Pancreas (tissue), 10 donors: ENCODE measurements at places on chromosomes 2 and 18. TPM values are rescaled to one million over a fixed set of nuclear protein-coding genes. Genes with fewer than 3 reads are reported as not detected.
A peak's percentile ranks its signal among the peaks of the same experiment; 100 is the strongest.

- DNase-seq: no peak
- no peak overlapping the region for H3K4me3 ChIP-seq
- no peaks in the 10 kb centered on the region for H3K36me3 ChIP-seq
- H3K27ac ChIP-seq: no peak overlapping the region
- no peaks in the 10 kb centered on the region for H3K27me3 ChIP-seq
Measured at GRCh38 chr2:67311536-67311935, 85.6 kb upstream of the ETAA1 start.

DNA sequence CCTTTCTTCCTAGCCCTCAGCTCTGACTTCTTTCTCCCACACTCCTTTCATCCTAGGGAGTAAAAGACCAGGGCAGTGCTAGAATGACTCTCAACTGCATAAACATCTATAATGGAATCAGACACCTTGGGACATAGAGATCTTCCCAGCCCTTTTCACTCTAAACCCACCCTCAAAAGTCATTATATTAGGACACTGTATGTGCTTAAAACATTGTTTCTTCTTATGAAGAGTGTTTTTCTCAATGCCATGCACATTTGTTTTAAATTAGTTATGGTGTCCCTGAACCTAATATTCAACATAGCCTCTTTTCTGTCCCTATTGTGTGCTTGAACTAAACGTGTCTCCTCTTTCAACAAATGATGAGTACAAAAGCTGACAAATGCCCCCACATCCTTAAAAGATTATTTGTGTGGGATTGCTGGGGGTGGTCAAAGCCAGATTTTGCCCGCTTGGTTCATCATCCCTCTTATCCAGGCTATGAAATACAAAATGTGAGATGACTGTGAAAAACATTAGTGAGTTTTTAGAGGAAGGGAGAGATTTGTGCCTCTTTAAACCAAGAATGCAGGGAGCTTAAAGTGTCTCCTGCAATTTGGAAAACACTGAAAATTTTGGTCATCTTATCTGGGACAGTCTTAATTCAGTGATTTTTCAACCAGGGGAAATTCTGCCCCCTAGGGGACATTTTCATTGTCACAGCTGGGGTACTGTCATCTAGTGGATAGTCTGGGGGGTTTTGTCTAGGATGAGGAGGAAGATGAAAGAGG is 29.0 kb downstream of the SERPINB5 start:
- no peaks in the 10 kb centered on the region for H3K4me1 ChIP-seq
- no peak overlapping the region for H3K4me3 ChIP-seq
- no peak overlapping the region for H3K27ac ChIP-seq
- no peaks in the 10 kb centered on the region for H3K36me3 ChIP-seq

GRCh38 chr2:26735097-26735496 is 29.0 kb upstream of the SLC35F6 start:
- no peaks in the 10 kb centered on the region for H3K36me3 ChIP-seq
- H3K4me1 ChIP-seq: no peaks in the 10 kb centered on the region
- peak; percentile 61 for DNase-seq
- no peaks in the 10 kb centered on the region for H3K27me3 ChIP-seq
- H3K27ac ChIP-seq: no peak overlapping the region

DNA sequence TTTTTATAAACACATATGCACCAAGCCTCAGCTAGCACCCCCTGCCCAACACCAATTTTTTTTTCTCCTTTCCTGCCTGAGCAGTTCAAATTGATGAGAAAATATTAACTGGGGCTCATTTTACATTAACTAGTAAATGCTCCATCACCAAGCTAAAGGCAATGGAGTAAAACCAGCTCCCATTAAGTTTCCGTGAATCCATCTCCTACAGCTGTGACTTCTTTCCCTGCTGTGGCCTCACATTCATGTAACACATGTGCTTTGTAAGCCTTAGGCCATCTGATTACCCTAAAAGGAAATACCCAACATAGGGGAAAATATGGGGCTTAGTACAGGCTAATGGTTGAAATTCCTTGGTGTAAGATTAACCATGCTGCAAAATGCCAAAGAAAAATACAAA is 60.8 kb downstream of the DNER start:
- no peak overlapping the region for H3K4me3 ChIP-seq
- H3K36me3 ChIP-seq: no peaks in the 10 kb centered on the region
- H3K4me1 ChIP-seq: no peaks in the 10 kb centered on the region

DNA sequence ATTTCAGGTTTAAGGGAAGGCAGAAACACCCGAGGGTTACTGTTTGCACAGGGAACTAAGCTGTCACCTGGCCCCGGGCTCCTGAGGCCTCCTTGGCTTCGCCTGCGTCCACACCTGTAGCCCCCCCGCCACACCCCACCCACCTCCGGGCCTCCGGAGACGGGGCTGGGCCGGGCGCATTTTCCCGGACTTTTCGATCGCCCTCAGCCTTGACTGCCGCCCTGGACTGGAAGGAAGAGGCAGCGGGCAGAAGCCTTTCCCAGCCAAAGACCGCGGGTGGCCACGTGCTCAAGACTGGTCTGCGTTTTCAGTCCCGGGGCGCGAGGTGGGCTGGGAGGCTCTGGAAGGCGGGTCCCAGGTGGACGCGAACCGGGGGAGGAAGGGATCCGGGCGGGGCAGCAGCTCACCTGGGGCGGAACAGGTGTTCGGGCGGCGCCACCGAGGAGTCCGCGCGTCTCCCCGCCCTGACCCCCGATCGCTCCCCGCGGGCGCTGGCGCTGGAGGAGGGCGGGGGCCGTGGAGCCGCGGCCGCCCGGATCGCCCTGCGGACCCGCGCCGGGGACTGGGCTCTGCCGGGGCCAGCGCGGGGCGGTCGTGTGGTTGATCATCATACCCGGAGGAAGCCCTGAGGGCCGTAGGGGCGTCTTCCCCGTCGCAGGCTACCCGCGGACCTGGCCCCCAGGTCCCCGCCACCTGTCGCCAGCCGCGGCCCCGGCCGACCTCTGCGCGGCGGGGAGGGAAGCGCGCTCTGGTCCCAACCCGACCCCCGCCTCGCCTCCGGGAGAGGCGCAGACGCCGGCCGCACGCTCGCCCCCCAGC is 3.2 kb downstream of the ID2 start:
- H3K4me3 ChIP-seq: peak overlapping the region; percentile 73
- H3K4me1 ChIP-seq: peaks cover 12% of the 10 kb centered on the region
- H3K36me3 ChIP-seq: no peaks in the 10 kb centered on the region
- no peaks in the 10 kb centered on the region for H3K27me3 ChIP-seq
- H3K27ac ChIP-seq: peak overlapping the region; percentile 87
- DNase-seq: peak; percentile 89

GRCh38 chr2:61946666-61947065 is 41.2 kb downstream of the COMMD1 start:
- peaks cover 9% of the 10 kb centered on the region for H3K4me1 ChIP-seq
- no peaks in the 10 kb centered on the region for H3K36me3 ChIP-seq
- H3K27ac ChIP-seq: no peak overlapping the region
- no peaks in the 10 kb centered on the region for H3K27me3 ChIP-seq
- no peak for DNase-seq

- no peak overlapping the region for H3K4me3 ChIP-seq
- H3K27ac ChIP-seq: no peak overlapping the region
- H3K4me1 ChIP-seq: no peaks in the 10 kb centered on the region
- DNase-seq: no peak
- H3K27me3 ChIP-seq: no peaks in the 10 kb centered on the region
Measured at GRCh38 chr2:28063492-28063962, 173.0 kb downstream of the BABAM2 start.

- no peaks in the 10 kb centered on the region for H3K27me3 ChIP-seq
- no peak overlapping the region for H3K4me3 ChIP-seq
- H3K4me1 ChIP-seq: no peaks in the 10 kb centered on the region
- no peaks in the 10 kb centered on the region for H3K36me3 ChIP-seq
- no peak for DNase-seq
- no peak overlapping the region for H3K27ac ChIP-seq
Measured at GRCh38 chr2:81324046-81324445, 1019.5 kb upstream of the LRRTM1 start.

DNA sequence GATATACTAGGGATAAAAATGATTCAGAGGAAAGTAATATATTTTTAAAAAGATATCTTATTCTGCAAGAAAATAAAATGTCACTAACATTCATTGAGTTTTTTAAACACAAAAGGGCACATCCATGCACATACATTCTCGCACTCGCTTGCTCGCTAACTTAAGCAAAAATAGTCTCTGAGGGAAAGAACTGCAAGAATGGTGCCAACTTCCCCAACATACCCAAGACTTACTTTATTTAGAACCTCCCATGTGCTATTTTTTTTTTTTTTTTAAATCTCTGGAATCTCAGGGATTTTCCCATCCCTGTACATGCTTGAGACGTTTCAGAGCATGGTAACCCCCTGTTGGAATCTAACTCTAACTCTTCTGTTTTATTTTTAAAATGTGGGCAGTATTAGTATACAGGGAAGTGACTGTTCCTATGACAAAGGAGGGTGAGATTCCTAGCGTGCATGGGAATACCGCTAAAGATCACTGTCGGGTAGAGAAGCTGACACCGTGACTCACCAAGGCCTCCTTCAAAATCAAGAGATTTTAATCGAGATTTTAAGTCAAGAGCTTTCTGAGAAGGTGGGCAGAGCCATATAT is 187.9 kb upstream of the ZEB2 start:
- H3K4me3 ChIP-seq: no peak overlapping the region
- H3K36me3 ChIP-seq: no peaks in the 10 kb centered on the region
- H3K4me1 ChIP-seq: no peaks in the 10 kb centered on the region

DNA sequence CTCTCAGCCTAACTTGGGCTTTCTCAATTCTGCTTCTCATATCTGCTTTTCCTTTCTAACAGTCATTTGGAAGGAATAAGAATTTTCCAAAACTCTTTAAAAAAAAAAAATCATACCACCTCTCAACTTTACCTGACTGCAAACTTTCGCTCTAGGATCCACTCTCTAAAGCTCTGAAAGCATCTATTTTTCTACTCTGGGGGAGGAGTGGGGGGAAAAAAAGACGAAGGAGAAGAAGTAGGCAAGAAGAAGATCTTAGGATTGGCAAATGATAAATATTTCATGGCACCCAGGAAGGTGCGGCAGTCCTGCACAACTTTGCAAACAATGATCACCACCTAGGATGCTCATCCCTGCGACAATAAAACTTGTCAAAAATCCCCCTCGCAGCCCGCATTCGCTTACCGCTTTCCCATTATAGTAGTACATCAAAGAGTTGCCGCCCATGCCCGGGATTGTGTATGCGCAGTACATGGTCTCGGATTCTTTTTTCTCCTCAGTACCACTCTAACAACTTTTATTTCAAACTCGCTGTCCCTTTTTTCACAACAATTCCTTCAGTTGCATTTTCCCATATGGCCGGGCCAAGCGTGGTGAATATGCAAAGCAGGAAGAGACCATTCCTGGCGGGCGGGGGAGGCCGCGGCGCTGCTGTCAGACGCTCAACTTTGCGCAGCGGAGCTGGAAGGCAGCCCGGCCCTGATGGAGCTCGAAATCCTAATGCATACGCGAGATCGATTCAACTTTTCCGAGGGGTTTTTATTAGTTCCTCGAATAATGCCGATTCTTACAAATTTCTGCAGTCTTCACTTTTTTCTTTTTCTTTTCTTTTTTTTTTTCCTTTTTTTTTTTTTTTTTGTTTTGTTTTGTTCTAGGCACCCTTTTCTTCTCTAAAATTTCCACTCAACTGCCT is 266.5 kb downstream of the TCF4 start:
- peaks cover 16% of the 10 kb centered on the region for H3K27me3 ChIP-seq
- H3K36me3 ChIP-seq: no peaks in the 10 kb centered on the region
- no peaks in the 10 kb centered on the region for H3K4me1 ChIP-seq
- peak; percentile 83 for DNase-seq

DNA sequence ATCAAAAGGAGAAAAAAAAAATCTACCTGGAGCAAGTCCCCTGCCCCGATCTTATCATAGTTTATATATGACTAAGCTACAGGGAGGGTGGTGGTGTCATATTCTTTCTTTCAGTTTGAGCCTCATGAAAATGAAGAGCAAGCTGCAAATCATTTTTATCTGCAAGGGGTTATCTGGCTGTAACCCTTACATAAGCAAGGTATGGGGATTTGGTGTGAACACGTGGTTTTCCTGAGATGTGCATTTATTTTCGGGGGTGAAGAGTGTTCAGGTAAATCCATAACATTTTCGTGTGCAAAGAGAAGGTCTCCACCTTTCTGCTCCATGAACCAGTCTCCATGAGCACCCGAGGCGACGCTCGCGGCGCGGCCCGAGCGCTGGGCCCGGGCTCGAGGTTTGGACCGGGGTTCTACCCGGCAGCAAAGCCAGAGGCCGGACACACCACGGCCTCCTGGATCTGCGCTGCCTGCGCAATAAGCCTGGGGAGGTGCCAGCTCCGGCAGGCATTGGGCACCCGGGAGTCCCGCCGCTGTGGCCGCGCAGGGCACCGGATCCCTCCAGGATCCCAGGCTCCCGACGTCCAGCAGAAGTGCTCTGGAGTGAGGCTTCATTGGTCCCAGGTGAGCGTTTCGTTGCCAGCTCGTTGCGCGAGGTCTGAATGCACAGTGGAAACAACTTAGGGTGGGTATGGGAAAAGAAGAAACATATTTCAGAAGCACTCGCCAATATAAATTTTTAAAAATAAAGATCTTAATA is 36.1 kb upstream of the GPD2 start:
- H3K27me3 ChIP-seq: no peaks in the 10 kb centered on the region
- H3K4me3 ChIP-seq: peak overlapping the region; percentile 68
- DNase-seq: peak; percentile 94
- peak overlapping the region; percentile 83 for H3K27ac ChIP-seq

DNA sequence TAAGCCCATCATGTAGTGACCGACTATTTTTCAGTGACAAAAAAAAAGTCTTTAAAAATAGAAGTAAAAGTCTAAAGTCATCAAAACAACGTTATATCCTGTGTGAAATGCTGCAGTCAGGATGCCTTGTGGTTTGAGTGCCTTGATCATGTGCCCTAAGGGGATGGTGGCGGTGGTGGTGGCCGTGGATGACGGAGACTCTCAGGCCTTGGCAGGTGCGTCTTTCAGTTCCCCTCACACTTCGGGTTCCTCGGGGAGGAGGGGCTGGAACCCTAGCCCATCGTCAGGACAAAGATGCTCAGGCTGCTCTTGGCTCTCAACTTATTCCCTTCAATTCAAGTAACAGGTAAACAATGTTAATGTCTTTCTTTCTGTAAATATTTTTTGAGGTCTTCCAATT is at the start of gene CD28:
CD28 (plus strand) TSS at position 237 of the 400 bp plus-strand sequence; CDS start at position 295, 58 bp downstream.
- no peaks in the 10 kb centered on the region for H3K4me1 ChIP-seq
- H3K36me3 ChIP-seq: no peaks in the 10 kb centered on the region
- no peak within 1 kb of the TSS for H3K27ac ChIP-seq
- no peak for DNase-seq

DNA sequence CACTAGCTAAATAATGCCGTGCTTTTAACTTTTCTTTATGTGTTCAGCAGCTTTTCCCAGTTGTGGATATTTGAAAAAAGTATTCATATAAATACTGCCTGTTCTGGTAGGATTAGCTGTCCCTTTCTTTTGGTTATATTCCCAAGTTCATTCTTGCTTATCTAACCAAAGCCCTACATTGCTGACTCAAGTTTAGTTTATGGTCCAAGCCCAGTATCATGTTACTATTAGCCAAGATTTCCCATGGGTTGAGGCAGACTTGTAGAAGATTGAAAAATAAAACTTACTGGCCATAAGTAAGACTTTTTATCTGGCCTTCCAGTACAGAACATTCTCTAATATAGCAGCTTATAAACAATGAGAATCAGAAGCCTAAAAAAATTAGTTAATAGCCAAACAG is 49.7 kb upstream of the NFE2L2 start:
- H3K4me1 ChIP-seq: no peaks in the 10 kb centered on the region
- H3K4me3 ChIP-seq: no peak overlapping the region
- H3K27me3 ChIP-seq: no peaks in the 10 kb centered on the region
- no peaks in the 10 kb centered on the region for H3K36me3 ChIP-seq

Gene CDCA7
- polyA plus RNA-seq: 0.34 TPM

Gene EVX2
- 0.02 TPM for polyA plus RNA-seq

Gene TGFA
- polyA plus RNA-seq: 3.8 TPM

Gene CREG2
- polyA plus RNA-seq: 0.05 TPM

Gene RAD51AP2
- polyA plus RNA-seq: 0.23 TPM

Gene MRPL33
- polyA plus RNA-seq: 29.2 TPM

Gene CNPPD1
- polyA plus RNA-seq: 23.6 TPM

Gene HEATR5B
- polyA plus RNA-seq: 8.7 TPM
